Fibroblast of the aortic adventitia (primary cell): ENCODE measurements at places on chromosomes 16 and 17. TPM values are rescaled to one million over a fixed set of nuclear protein-coding genes. Genes with fewer than 3 reads are reported as not detected.

Gene C16orf86
- total RNA-seq: 3.3 and 14.8 TPM in 2 replicates

Gene NPIPA3
- total RNA-seq: 0.54 TPM in 1 of 2 replicates, not detected in the other

Gene KRTAP9-2
- total RNA-seq: not detected in 2 replicates

Gene RNF43
- under 0.01 and 0.49 TPM in 2 replicates for total RNA-seq

Gene ZPBP2
- total RNA-seq: not detected in 2 replicates

Gene ZNF423
- total RNA-seq: 7.3 and 13.5 TPM in 2 replicates

Gene MMP25
- total RNA-seq: not detected in 2 replicates

Gene CLUH
- total RNA-seq: 17.1 and 39.1 TPM in 2 replicates

Gene ZNF385C
- not detected in 2 replicates for total RNA-seq

Gene TP53TG3F
- not detected in 2 replicates for total RNA-seq

Gene SLC52A1
- 0.09 and 0.25 TPM in 2 replicates for total RNA-seq

Gene KRT39
- total RNA-seq: not detected in 2 replicates

Gene CLCN7
- total RNA-seq: 64.8 and 432 TPM in 2 replicates

Gene GRIN2A
- 0.33 and 3.4 TPM in 2 replicates for total RNA-seq

Gene SLC13A5
- not detected in 2 replicates for total RNA-seq

Gene ORC6
- 3.5 and 17.2 TPM in 2 replicates for total RNA-seq

Gene ASPA
- total RNA-seq: 1.9 and 9.7 TPM in 2 replicates

Gene CLEC19A
- not detected in 2 replicates for total RNA-seq

Gene KRTAP17-1
- not detected in 2 replicates for total RNA-seq

Gene PLA2G15
- 21.7 and 21.8 TPM in 2 replicates for total RNA-seq

Gene SALL1
- total RNA-seq: 0.16 and 2.6 TPM in 2 replicates

Gene NUFIP2
- 53.3 and 59.7 TPM in 2 replicates for total RNA-seq

Gene CMTM2
- not detected in 2 replicates for total RNA-seq

Gene SHPK
- total RNA-seq: 2.9 and 15.0 TPM in 2 replicates

Gene NSRP1
- 13.4 and 22.1 TPM in 2 replicates for total RNA-seq

Gene CDH16
- total RNA-seq: not detected in 2 replicates
